Stimulated activated CD4-positive, alpha-beta T cell treated with anti-CD3 and anti-CD28 coated beads, Interleukin-12 subunit alpha, Interleukin-12 subunit beta, amount 100 ng/mL, for 48 hours (primary cell): ENCODE measurements at places on chromosomes 11 and 22.

- no peak for DNase-seq
Observed at GRCh38 chr11:110894224-110894623, 182.0 kb upstream of the ARHGAP20 start.

DNA sequence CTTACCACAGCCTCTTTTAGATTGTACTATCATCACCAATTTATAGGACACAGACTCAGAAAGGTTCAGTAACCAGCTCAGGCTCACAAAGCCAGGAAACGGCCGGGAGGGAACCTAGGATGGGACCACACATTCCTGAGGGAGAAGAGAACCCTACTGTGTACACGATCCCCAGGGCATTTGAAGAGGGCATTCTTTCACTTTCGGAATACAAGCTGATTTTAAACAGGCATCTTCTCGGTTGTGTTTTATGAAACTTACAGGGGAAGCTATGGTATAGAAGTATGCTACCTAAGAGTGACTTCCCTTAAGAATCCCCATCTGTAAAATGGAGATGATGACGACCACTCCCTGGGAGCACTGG is 19.0 kb downstream of the SMCO4 start:
- DNase-seq, result no peak

DNA sequence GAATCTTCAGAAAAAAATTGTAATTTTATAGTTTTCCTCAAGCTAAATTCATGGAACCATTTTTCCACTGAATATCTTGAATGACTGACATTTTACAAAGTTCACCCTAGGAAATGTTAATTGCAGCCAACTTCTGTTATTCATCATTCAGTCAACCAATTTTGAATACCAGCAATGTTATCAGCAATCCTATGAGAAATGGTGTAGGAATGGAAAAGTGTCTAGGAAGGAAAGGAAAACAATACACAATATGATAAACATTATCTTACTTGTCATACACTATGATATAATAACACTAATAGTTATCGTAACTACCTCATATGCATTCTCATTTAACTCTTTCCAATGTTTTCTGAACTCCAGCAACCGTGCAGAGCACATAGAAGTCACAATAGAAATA is 790.5 kb upstream of the LRRC4C start:
- DNase-seq, result no peak

DNA sequence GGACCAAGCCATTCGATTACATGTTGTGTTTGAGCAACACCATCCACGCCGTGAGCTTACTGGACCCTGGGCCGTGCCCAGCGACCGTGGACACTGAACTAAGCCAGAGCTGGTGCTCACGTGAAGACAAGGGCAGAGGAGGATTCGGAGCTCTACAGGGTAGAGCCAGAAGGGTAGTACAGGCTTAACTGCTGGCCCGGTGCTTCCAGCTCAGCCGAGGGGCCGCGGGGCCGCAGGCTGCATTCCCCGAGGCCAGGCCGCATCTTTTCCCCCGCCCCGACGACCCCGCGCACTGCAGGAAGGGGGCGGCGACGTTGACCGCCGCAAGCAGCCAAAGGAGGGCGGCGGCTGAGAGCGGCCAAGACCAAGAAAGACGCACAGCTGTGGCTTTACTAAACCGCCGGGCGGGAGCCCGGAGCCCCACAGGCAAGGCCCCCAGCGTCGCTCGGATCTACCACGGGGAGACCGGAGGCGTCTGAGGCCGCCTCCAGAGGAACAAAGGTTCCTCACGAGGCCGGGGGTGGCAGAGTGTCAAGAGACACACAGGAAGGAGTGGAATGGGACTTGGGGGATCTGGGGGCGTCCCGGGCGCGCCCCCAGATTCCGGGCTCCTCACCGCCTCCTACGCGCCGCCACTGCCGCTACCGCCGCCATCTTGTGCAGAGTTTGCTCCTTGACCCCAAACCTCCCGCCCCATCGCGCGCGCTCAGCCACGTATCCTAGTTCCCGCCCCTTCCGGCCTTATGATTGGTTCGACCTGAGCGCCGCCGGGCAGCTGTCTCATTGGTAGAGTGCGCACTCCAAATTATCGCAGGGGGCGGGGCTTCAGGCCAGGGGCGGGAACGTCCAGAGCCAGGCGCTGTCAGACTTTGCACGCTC is at the start of gene GANAB:
Gene GANAB, minus strand, starts transcription at position 668 of the 879 bp plus-strand sequence. Its CDS starts 14 bp downstream, at position 654.
- peak; percentile 99 for DNase-seq

DNA sequence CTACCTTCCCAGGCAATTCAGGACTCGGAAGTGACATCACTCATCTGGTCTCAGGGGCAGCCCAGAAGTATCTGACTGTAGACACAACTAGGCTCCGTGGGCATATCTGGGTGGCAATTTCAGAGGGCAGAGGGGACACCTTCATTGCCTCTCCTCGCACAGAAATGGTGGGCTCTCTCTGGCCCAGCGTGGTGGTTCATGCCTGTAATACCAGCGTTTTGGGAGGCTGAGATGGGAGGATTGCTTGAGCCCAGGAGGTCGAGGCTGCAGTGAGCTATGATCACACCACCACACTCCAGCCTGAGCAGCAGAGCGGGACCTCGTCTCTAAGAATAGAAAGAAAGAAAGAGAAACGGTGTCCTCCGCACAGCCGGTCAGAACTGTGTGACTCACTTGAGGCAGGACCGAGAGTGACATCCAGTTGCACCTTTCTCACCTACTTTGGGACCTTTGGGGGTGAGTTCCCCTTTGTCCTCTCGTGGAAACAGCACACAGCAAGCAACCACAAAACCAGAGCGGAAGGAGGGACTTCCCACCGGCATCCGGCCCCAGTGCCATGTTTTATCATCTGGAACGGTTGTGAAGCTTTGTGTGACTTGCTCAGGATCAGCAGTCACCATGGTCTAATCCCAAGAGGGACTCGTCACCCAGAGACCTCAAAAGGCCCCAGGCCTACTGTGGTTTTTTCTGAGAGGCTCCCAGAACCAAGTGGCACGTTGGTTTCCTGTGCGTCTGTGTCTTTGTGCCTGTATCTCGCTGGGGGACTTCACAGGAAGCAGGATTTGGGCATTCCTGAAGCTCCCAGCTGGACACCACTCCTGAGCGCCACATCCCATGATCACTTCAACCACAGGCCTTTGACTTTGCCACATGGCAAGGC is 38.4 kb upstream of the EMID1 start:
- DNase-seq, result peak; percentile 52

DNA sequence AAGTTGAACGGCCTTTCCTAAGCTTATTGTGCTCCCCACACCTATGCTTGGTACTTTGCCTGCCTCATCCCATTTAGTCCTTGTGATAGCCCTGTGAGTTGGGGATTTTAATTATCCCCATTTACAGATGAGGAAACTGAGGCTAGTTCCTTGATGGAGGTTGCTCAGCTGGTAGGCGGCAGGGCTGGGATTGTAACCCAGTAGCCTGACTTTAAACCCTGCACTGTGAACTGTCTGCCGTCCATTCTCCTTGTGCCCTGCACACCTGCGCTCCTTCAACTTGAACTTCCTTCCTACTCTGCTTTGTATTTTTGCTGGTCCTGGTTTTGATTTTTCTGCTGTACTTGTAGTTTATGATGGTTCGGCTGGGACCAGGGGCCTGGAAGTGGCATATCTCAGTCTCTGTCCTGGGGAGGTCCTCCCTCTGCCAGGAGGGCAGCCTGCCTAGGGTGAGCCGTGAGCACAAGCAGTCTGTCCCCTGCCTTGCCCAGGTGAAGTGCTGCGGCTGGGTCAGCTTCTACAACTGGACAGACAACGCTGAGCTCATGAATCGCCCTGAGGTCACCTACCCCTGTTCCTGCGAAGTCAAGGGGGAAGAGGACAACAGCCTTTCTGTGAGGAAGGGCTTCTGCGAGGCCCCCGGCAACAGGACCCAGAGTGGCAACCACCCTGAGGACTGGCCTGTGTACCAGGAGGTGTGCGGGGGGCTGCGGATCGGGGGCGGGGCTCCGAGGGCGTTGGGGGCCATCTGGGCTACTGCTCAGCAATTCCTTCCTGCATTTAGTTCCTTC is 52.4 kb downstream of the CD82 start:
- DNase-seq, result no peak

- no peak for DNase-seq
Observed at GRCh38 chr11:72754544-72755155, 2.4 kb upstream of the ARAP1 start.
